ENCODE measurements at places on chromosomes 16 and 17.
A peak's percentile ranks its signal among the peaks of the same experiment; 100 is the strongest.

DNA sequence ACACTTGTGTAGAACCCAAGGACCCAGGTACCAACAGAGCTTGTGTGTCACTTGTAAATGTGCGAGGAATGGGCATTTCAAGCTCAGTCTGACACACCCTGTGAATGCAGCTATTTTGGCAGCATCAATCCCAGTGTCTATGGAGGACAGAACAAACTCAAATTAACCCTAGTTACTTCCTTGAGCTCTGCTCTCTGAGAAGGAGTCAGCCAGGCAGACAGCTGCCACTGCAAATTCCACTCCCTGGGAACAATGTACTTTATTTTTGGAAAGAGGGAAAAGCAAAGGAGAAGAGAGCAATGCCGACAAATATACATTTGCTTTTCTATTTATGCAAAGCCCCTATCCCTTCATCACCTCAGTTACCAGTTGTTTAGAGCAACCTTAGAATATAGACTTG, 48.4 kb upstream of the NOG start:
- no peak for DNase-seq

DNA sequence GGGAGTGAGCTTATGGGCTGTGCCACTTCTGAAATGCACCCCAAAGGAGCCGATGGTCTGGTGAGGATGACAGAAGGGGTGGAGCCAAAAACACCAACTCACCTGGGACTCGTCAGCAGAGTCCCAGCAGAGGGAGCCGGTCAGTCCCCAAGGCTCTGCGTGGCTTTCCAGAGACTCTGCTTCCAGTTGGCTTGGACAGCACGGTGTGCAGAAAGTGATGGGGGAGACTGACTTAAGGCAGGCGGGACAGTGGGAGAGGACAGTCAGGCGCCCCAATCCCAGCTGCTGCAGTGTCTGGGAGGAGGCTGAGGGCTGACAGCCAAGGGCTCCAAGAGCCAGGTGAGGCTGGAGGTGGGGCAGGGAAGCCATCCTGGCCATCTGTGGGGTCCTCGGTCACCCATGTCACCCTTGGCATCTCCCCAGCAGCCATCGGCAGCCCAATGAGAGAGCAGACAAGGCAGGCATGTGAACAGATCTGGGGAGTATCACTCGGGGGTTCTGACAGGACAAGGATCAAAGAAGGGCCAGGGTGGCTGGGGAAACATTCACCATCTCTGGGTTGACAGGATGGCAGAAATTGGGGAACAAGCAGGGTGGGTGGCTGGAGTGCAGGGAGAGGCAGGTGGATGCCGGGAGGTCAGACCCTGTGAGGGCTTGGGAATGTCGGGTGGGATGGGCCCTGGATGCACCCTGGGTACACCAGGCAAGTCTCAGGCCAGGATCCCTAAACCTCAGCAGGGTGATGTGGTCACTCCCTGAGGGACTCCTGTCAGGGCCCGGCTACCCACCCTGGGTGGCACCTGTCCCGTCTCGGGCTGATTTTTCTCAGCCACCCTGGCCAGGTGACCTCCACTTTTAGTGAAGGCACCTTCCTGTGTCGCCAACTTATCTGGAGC, 8.9 kb upstream of the KRTAP17-1 start:
- DNase-seq, result peak; percentile 79

- no peak for DNase-seq
These were observed 5.5 kb upstream of the MXRA7 start for GRCh38 chr17:76716146-76716838.

GRCh38 chr17:82493226-82493781, 26.2 kb upstream of the FOXK2 start:
- DNase-seq, result no peak

DNA sequence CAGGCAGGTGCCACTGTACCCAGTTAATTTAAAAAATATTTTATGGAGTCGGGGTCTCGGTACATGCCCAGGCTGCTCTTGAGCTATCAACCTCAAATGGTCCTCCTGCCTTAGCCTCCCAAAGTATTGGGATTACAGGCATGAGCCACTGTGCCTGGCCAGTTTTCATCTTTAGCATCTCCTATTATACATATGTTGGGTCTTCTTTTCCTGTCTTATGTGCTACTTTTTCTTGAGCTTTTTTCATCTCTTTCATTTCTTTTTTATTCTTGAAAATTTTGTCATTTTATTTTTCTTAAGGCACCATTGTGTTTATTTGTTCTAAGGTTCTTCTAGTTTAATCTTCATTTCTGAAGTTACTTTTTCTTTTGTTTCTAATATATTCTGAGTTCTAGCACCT, 20.7 kb downstream of the BANP start:
- no peak for DNase-seq

DNA sequence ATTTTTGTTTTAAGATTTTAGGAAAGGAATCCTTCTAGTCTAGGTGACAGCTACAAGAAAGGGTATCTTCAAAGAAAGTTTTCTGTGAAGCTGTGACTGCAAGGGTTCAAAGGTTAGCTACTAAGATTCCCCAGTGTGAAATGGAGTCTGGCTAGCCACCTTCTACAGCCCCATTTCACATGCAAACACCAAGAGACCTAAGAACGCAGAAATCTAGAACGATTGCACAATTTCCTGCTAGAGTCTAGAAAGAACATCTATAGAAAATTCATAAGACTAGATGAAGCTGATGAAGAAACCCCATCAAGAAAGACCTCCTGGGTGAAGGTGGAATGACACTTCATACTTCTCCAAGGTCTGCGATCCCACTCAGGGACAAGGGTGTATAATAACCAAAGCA, 77.1 kb downstream of the STX8 start:
- DNase-seq, result no peak

- no peak for DNase-seq
These were observed 167.0 kb downstream of the ENGASE start for GRCh38 chr17:79241616-79242015.

- DNase-seq, result no peak
These were observed 398.7 kb downstream of the XYLT1 start for GRCh38 chr16:17072104-17072503.

DNA sequence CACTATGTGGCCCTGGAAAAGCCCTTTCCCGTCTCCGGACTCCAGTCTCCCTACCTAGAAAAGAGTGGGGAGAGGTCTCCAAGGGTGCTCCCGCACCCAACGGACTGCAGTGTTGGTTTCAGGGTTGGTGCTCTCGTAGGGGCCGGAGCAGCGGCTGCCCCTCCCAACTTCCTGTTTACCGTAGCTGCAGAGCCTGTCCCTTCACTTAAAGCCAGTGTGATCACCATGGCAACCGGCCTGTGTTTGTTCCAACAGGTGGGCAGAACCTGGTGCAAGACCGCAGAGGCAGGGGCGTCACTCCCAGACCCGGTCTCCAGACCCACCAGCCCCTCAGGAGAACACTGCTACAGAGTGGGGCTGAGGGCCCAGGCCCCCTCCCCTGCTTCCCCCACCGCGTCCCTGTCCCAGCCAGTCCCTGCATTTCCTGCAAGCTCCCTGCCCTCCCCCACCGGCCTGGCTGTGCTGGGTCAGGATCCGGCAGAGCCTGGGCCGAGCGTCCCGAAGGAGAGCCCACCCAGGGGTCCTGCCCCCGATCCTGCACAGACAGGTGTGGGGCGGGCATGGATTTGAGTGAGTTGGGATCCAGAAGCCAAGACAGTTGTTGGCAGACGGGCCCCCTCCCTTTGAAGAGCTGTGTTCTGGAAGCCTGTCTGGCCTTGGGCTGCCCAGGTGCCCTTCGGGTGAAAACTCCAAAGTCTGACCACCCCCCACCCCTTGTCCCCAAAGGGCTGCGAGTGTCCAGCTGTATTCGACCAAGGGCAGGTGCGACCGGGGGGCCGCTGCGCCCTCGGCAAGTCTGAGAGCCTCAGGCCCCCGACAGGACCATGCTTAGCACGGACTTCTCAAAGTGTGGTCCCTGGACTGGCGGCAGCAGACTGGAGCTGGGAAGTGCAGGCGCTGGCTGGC, 1.5 kb upstream of the BAIAP3 start:
- DNase-seq, result peak; percentile 99

DNA sequence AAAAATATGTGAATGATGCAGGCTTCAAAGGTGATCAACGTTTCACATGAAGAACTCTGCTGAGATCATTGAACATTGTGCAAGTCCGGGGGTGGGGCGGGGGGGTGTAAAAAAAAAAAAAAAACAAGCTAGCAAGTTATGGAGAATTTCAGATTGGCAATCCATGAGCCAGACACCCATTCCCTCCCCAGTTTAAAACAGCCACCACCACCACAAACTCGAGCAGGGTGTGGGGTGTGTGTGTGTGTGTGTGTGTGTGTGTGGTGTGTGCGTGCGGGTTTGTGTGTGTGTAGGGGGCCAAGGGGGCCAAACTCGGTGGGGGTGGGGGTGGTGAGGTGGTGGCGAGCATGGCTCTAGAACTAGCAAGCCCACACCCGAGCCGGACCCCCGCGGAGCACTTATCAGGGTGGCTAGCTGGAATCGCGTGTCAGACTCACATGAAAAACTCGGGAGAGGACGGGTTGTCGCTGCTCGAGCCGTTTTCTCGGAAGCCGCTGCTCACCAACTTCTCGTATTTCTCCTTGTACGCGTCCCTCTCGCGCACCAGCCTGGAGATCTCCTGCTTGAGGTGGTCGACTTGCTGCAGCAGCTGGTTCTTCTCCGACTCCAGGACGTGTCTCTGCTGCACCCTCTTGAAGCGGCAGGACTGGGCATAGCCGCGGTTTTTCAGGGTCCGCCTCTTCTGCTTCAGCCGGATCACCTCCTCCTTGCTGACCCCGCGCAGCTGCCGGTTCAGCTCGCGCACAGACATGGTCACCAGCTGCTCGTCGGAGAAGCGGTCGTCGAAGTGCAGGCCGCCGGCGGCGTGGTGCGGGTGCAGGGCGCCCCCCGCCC, 2.0 kb downstream of the MAF start:
- peak; percentile 71 for DNase-seq

DNA sequence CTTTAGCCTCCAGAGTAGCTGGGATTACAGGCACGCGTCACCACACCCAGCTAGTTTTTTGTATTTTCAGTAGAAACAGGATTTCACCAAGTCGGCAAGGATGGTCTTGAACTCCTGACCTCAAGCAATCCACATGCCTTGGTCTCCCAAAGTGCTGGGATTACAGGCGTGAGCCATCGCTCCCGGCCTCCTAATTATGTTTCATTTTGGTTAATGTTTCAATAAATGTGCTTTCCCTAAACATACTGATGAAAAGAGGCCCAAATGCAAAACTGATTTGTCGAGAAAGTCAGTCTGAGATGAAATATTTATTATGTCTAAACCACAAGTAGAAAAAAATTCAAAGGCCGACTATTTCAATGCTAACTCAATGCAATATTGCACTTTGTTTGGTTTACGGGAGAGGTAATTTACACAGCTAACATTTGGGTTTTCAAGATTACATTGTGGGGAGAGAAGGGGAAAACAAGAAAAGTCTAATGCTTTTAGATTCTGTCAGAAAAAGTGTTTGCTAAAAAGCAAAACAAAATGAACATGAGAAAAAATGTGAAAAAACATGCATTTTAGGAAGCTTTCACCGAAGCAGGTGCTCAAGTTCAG, 9.8 kb downstream of the STAT3 start:
- no peak for DNase-seq

DNA sequence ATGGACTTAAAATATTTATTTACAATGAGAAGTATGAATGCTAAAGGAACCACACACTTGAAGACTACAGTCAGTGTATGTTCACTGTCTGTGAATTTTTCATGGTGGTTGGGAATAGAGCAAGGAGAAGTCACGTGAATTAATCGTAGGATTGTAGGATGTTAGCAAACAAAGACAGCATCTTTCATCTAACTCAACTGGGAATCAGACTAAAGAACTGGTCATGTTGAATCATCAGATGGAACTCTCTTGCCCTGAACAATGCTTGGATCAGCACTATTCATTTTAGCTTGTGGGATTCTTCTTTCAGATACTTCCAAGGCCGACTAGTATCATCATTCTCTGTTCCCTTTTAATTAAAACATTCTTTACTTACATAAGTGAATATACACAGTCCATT, 18.1 kb downstream of the KCNJ2 start:
- DNase-seq, result no peak

DNA sequence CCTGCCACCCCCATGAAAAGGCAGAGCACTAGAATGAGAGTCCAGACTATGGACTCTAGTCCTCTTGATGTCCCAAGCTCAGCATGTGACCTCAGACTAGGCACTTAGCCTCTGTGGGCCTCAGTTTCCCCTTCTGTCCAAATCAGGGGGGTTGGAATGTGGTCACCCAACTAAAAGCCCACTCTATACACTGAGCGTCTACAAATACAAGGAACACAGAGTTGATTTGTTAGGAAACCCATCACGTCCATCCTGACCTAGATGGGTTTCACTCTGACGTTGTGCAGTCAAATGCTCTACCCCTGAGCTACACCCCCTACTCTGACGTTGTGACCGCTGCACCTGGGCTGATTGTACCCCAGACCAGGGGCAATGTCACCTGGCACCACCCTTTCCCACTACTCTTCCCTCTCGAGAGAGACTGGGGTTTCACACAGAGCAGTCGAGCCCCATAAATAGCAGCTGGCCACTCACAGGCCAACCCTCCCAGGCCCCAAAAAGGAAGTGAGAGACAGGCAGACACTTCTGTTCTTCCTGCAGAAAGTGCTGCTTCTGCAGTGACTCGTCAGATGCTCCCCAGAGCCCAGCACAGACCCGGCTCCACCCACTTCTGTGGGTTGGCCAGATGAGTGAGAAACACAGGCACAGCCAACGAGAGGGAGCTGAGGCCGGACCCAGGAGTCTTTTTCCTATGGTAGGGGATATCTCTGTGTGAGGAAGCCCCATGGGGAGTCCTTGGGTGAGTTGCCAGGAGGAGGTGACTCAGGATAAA, 16.1 kb upstream of the TNFRSF13B start:
- peak; percentile 39 for DNase-seq

DNA sequence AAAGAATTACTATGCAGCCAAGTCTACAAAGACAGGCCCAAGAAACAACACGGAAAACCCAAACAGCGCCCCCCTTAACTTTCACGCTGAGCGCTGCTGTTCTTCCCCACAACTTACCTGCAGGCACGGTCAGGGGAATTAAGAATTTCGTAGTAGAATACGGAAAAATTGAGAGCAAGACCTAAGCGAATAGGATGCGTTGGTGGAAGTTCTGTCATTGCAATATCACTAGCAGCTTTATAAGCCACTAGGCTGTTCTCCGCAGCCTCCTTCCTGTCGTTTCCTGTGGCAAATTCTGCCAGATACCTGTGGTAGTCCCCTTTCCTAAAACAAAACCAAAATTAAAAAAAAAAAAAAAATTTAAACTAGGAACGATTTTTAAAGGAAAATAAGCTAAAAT, 39.0 kb downstream of the YWHAE start:
- DNase-seq, result peak; percentile 15

DNA sequence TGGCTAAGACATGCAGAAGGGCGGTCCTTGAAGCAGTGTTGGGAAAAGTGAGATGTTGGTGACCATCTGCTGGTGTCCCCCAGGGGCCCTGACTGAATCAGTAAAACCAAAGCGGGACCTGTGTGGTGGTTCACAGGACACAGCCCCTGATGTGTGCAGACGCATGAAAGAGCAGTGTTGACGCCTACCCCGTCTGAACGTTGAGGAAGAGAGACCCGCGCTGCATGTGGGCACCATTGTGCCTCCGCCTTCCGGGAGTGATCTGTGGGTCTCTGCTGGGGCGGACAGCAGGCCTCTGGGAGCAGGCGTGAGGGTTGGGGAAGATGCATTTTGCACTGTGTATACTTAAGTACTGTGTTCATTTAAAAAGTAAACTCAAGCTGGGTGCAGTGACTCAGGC, 31.6 kb downstream of the MGRN1 start:
- no peak for DNase-seq

All from GM23338 (cell line).